ENCODE measurements at places on chromosomes 12 and 14.

DNA sequence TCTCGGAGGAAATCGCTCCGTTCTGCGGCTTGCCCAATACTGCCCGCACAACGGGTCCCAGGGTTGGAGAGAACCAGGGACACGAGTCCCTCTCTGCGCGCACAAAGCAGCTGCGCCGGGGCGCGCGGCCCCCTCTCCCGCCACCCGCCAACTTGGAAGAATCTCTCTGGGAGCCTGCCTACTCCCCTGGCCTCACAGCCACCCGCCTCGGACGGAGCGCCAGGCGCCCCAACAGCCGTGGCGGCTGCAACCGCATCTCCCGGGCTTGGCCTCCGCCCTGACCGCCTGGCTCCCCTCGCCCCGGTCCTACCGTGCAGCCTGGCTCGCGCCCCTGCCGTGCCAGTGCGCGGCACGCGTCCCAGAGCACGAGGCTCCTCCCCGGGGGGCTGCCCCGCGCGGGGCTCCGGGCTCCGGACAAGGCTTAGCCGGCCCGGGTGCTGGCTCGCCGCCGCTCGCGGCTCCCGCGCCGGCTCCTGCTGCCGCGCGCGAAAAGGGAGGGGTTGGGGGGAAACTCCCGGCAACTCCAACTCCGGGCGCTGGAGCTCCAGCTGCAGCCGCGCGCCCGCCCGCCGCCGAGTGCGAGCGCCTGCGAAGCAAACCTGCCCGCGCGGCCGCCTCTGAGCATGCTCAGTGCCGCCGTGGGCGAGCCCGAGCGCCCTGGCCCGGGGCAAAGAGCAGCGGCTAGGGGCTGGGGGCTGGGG is at the start of gene STXBP6:
TSS of gene STXBP6 (minus strand) at position 580 of the 701 bp plus-strand sequence. CDS start 75,329 bp downstream, outside the sequence.
- DNase-seq = peak; percentile 77

DNA sequence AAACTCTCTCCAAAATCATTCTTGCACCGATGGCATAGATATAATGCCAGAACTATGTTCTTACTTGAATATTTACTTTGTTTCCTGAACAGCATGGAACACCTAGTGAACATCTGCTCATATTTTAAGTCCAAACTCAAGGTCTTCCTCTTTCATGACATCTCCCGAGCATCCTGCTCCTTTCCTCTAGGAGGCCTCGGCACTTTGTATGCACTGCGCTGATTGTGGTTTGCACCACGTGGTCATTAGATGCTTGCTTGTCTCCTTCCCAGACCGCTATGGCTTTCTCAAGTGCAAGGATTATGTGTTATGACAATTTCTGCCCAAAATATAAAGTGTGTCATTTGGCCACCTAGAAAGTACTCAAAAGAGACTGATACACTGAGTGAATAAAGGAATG is 912.0 kb downstream of the GALC start:
- DNase-seq = no peak

GRCh38 chr12:53413485-53414204 is 10.0 kb upstream of the AMHR2 start:
- DNase-seq = no peak

DNA sequence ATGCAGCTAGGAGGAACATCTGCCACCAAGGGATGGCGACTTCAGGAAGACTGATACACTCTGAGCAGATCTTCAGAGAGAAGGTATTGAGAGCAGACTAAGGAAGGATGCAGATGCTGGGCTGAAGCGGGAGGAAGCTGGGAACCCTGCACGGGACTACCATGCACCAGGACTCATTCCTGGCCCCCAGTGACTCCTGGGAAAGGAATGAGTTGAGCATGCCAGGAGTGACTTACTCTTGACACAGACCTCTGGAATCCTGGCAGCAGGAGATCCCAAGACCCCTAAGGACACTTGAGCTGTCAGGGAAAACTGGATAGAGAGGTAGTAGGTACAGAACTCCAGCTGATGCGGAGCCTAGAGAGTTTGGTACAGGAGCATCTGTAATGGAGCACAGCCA is 336.1 kb downstream of the RPS29 start:
- DNase-seq = peak; percentile 86

DNA sequence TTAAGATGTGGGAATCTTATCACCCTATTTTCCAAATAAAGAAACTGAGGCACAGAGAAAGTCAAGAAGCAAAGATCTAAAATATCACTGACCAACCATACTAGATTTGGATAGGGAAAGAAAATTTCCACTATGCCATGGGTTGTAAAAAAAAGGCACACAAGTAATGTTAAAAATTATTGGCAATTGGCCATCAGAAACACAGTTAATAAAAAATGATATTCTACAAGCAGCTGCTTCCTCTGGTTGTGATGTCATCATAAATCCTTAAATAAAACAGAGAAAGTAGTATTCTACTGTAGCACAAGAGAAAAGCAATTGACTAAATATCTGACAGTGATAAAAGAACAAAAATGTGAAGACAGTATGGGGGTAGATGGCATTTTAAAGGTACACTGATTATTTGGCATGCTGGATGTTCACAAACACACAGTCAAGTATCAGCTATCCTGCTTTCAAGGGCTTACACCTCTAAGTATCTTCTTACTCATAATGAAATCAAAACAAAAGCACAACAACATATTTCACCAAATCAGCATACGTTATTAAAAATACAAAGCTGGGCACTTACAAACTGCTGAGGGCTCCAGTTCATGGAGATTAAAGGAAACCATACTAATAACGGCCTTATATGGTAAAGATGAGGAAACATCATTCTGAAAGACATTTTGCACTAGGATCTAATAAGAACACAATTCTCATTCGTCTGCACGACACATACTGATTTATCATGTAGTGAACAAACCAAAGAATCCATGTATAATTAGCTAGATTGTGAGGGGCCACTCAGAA is 45.7 kb downstream of the CORO1C start:
- DNase-seq = no peak

DNA sequence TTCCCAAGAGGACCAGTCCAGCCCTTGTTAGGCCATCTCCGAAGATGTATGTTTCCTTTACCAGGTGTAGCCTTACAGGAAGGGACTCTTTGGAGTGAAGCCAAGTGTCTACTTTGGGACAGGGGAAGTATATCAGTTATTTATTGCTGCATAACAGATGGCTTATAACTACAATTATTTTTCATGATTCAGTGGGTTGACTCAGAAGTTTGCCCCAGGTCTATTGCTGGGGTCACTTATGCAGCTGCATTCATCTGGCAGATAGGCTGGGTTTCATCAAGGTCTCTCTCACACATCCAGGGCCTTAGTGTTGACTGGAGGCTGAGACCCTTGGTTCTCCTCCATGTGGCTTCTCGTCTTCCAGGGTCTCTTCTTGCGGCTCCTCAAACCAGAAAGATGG is 170.1 kb downstream of the NRXN3 start:
- no peak for DNase-seq

DNA sequence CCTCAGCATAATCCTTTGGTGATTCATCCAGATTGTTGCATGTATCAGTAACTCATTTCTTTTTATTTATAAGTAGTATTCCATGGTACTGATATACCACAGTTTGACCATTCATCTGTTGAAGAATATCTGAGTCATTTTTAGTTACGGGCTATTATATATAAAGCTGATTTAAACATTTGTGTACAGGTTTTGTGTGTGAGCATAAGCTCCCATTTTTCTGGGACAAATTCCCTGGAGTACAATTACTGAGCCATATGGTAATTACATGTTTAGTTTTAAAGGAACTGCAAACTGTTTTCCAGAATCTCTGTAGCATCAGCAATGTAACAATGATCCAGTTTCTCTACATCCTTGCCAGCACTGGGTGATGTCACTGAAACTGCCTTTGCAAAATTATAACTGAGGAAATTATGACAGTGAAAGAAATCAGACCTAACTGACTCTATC is 236.2 kb upstream of the KRR1 start:
- peak; percentile 88 for DNase-seq

DNA sequence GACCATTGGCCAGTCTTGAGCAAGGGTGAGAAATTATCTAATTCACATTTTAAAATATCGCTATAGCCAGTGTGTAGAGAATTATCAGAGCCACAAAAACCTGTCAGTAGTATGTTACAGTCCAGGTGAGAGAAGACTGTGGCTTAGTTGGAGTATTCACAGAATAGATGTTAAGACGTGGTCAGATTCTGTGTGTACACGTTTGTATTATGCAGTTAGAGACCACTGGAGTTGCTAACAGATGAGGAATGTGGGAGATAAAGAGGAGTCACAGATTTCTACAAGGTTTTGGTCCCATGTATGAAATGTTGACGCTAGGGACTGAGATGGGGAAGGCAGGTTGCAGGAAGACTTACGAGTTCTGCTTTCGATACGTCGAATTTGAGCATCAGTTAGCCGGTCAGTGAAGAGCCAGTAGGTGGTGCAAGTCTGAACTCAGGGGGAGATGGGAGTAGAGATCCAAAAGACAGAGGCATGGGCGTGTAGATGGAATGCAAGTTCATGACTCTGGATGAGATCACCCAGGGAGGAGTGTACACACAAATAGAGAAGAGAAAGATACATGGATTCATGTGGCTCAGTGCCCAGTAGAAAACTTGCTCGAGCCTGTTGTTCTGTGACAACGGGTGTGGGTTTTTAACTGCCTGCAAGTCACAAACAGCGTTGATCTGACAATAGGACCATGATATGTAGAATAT is 114.8 kb upstream of the FLRT2 start:
- peak; percentile 93 for DNase-seq

- DNase-seq = peak; percentile 12
These were observed 1.3 kb downstream of the NKX2-8 start for GRCh38 chr14:36580856-36581831.

DNA sequence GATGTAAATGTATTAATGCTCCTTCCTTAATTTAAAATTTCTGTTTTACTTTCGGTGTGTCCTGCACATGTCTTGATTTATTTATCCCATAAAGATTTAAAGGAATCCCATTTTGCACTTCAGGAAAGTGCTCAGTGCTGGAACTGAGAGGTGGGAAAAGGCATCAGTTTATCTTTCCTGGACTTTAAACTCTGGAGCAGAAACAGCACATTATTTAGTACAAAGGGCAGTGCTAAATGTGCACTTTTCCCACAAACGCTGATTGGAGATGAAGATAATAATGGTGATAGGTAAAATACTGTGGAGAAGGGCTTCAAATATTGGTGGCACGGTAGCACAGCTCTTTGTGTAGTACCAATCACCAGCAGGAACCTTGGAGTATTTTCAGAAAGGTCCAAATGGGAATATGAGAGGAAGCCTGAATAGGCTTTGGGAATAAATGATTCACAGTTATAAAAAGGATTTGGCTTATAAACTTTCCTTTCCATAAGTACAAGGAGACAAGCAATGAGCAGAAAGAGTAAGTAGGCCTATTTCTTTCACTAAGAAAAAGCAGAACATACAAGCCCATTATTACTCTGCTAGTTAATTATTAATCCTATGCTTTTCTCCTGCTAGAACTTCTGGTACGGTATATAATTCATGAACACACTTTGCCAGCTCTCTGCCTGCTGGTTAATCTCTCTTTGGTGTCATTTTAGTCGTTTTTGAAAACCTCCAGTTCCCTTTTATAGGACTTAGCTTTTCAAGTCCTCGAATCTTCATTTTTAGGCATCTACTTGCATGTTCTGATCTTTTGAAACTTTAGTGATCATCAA is 58.3 kb downstream of the SLC15A5 start:
- DNase-seq = no peak

DNA sequence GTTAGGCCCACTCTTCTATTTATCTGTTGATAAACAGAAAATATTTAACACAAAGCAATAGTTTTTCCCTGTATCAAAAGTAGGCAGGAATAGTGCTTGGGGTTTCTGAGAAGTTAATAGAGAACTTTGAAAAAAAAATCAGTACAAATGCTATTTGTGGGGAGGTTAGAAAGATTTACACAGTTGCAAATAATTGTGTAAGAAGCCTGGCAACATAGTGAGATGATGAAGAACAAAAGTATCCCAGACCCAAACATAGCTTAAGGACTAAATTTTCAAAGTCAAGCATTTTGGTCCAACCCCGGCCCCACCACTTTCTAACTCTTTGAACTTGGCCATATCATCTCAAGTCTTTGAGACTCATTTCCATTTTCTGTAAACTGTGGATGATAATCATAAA is 687.5 kb upstream of the TMEM132C start:
- no peak for DNase-seq

GRCh38 chr12:3137268-3137781 is 60.1 kb downstream of the TSPAN9 start:
- no peak for DNase-seq
